ENCODE measurements at places on chromosomes 1 and 21.
A peak's percentile ranks its signal among the peaks of the same experiment; 100 is the strongest.

DNA sequence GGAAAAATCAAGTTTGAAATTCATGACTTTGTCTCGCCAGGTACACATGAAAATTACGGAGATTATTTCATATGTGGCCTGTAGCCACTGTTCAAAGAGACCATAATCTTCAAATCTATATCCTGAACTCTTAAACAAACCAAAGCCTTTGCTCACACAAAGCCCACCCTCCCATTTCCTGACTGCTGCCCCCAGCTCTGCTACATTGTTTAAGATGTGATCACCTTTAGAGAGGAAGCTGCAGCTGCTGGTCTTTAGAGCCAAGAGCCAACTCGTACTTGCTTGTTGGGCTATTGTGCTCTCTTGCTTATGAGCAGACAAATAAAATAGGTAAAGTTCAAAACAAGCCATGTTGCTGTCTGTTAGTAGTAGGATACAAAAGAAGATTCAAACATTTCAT lies 71.9 kb downstream of the DTL start:
- DNase-seq, result no peak

GRCh38 chr1:85245456-85245855 lies 14.0 kb downstream of the C1orf52 start:
- no peak for DNase-seq

GRCh38 chr1:193730017-193730416 lies 543.6 kb upstream of the B3GALT2 start:
- no peak for DNase-seq

DNA sequence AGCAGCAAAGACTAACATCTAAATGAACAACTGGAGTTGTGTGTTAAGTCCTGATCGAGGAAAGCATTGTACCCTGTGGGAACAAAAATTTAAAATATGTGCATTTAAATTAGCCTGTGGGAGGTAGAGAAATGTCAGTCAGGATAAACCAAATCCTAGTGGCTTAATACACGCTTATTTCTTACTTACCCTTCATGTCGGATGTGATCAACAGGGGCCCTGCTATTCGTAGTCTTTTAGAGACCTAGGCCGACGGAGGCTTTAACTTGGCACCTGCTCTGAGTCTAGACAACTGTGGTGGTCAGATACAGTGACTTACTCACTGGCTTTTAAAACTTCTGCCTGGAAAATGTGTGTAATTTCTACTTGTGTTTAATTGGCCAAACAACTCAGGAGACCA lies 10.2 kb downstream of the GSTM3 start:
- no peak for DNase-seq

DNA sequence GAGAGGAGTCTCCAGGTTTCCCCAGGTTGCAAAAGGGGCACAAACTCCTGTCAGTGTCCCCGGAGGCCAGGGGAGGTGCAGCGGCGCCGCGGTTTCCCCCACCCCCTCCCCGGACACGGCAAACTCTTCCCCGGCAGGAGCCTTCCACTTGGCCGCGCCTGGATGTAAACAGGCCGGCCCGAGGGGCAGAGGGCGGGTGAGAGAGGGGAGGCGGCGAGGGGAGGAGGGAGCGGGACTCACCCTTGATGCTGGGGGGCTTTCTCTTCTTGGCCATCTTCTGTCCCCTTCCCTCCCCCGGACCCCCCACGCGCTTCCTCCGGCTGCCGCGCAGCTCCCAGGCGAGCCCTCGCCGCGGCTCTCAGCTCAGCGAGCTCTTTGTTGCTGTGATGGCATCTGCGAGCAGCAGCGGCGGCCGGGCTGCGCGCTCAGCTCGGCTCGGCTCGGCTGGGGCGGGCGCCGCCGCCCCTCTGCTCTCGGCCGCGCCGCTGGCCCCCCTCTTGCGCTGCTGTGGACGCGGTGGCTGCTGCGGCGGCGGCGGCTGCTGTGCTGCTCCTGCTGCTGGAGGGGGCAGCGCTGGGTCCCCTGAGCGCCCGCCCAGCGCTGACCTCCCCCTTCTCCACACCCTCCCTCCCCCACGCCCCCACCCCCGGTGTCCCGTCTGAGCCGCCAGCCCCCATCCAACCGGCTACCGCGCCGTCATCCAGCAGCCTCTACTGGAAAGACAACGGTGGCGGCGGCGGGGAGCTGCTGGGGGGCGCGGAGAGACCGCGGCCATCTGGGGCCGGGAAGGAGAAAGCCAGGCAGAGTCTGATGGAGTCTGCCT lies 4.9 kb upstream of the SLC44A5 start:
- DNase-seq, result peak; percentile 52

DNA sequence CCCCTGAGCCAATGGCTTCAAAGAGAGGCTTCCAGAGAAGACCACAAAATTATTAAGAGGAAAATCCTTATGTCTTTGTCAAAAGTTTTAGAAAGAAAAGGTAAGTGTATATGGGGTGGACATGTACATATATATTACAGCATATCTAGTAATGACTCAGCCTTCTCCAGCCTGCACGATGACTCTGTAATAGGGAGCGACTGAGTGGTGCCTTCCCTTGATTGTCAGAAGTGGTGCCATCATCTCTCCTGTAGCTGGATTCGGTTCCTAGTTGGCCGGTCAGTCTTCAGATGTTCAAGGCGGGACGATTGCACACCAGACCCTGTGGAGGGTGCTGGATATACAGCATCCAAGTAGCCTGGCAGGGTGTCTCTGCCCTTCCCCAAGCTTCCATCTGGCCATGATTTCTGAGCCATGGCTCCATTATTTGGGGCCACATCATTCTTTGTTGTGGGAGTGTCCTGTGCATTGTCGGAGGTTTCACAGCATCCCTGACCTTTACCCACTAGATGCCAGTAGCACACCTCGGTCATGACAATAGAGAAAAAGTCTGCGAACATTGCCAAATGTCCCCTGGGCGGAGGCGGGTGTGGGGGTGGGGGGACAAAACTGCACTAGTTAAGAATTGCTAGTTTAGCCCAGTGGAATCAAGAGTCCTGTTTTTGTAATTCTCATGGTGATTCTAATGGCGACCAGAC lies 206.2 kb upstream of the KAZN start:
- no peak for DNase-seq

DNA sequence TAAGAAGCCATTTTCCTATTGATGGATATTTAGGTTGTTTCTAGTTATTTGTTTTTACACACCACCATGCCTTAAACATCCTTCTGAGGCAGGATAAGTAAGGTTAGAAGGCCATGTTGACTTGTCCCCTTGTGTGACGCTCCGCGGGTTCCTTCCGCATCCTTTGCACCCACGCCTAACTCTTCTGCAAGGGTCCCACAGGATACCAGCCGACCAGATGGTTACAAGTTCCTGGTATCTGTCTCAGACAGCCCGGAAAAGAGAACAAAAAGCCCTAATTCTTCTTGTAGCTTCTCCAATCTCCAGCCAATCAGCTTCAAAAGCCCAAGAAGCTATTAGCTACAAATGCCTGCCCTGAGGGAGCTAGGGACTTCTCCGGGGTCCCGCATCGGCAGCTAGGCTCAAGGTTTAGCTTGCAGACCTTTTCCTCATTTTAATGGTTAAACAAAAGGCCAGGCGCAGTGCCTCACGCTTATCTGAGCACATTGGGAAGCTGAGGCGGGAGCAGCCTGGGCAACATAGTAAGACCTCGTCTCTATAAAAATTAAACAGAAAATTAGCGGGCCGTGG lies 4.9 kb upstream of the OTUD3 start:
- DNase-seq, result no peak

GRCh38 chr1:197171531-197171930 lies 25.1 kb upstream of the ASPM start:
- DNase-seq, result no peak

- no peak for DNase-seq
Observed at GRCh38 chr1:151990856-151991198, 2.8 kb downstream of the S100A10 start.

- DNase-seq, result no peak
Observed at GRCh38 chr21:31993826-31994825, 121.3 kb downstream of the HUNK start.

DNA sequence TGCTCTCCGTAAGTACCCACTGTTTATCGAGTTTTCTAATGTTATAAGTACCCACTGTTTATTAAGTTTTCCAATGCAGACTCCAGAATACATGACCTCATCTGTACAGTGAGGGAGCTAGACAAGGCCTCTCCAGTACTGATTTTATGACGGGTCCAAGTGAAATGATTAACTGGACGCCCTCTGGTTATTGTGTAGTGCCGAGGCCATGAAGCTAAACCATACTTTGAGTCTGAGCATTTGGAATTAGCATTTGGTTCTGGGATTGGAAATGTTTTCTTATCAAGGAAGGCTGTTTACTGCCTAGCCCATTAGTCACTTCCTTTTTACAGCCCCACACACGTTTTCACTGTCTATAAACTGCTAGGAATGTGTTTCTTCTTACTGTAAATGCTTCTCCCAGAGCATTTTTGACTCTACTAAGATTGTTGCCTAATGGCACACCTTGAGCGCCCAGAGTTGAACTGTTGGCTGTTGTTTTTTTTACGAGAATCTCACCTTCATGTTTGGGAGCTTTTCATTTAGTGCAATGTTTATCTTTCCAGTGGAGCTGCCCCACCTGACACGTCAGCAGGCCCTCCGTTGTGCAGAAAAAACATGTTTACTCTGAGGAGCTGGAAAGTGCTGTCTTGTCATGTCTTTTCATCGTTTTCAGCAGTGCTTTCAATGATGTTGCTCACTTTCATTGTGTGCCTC lies 26.9 kb downstream of the SPATA46 start:
- no peak for DNase-seq

DNA sequence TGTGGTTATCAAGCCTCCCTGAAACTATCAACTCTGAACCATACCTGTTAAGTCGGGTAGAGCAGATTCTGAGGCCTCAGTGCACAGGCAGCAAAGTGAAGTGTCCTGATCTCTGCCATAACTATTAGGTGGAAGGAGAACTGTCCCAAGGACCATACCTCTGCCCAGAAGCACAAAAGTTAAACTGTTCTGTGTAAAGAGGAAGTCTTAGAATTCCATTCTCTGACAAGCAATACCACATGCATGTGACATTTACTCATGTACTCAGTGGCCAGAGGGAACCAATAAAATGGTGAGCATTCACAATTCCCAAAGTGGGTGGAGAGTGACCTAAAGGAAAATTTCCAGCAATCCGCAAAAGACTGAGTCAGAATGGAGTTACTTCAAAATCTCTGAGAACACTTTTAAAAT lies 61.0 kb downstream of the TOR3A start:
- no peak for DNase-seq

GRCh38 chr1:58997060-58997411 lies 213.2 kb upstream of the JUN start:
- no peak for DNase-seq

DNA sequence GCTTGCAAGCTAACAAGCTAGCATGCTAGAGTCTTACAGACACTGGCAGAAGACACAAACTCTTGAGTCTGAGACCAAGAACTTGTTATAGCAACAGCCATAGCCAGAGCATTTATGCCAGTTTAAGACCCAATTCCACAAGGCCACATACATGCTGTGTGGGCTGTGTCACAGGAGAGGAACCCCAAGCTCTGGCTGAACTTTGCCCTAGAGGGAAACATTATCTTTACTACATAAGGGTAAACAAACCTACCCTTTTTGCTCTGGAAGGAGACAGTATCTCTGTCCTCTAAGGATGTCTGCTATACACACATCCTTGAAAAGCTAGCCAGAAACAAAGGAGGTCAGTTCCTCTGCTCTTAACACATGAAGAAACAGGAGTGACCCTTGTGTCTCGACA lies 70.3 kb downstream of the HSF2BP start:
- DNase-seq, result no peak

GRCh38 chr1:98764485-98764884 lies 103.0 kb downstream of the SNX7 start:
- DNase-seq, result no peak

DNA sequence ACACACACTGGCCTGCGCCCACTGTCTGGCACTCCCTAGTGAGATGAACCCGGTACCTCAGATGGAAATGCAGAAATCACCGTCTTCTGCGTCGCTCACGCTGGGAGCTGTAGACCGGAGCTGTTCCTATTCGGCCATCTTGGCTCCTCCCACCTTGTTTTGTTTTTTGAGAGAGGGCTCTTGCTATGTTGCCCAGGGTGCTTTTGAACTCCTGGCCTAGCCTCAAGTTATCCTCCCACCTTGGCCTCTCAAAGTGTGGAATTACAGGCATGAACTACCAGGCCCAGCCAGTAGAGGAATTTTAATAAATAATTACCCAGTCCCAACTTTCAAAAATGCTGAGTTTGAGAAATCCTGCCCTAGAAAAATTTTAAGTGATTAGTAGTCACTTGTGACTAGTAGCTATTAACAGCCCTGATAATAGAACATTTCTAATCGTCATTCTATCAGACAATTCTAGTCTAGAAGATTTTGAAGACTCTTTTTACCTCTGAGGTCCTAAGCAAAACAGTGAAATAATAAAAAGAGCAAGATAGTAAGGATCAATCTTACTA lies 30.9 kb upstream of the SLC35D1 start:
- no peak for DNase-seq

GRCh38 chr1:10338047-10338446 lies 60.8 kb upstream of the PGD start:
- peak; percentile 48 for DNase-seq

GRCh38 chr21:46297338-46298271 lies 11.5 kb downstream of the YBEY start:
- DNase-seq, result no peak

Data from neural crest cell (in vitro differentiated cells).